ENCODE measurements at places on chromosomes 7 and 10.

DNA sequence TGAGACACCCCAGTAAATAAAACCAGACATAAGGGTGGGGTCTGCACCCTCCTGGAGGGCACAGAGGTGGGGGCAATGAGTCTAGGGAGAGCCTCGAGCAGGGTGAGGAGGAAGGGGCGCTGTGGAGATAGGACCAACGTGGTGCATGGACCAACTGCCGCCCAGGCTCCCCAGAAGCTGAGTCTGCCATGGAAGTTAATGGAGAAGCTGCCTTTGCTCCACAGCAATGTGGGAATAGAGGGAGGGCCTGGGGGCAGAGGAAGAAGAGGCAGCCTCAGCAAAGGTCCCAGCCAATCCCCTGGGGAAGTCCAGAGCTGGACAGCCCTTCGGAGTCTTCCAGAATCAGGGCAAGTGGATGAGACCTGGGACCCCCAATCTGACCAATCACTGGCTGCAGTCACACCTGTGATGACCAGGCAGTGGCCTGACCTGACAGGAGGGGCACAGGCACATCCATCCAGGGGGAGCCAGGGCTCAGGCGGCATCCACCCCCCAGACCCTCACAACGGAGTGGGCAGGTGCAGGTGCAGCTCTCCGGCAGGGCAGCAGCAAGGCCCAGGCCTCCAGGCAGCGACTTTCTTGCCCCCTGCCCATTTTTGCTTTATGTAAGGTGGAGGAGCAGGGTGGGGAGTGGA lies 242.2 kb upstream of the PPP2R2D start:
- no peak for DNase-seq

DNA sequence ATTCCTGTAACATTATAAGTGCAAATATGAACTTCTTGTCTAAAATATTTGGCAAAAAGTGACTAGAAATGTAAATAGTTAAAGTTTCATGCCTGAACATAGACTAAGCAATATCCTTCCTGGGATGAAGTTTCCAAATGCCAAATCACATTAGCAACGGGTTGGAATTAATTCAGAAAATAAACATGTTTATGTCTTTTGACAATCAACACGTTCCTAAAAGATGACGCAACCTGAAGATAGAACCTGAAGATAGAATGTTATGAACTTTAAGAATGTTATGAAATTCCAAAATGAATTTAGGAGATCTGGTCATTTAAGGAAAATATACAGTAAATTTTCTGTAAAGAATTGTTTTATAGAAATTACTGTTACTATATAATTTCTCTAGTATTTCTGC lies 9.2 kb downstream of the LAMB4 start:
- DNase-seq = no peak

DNA sequence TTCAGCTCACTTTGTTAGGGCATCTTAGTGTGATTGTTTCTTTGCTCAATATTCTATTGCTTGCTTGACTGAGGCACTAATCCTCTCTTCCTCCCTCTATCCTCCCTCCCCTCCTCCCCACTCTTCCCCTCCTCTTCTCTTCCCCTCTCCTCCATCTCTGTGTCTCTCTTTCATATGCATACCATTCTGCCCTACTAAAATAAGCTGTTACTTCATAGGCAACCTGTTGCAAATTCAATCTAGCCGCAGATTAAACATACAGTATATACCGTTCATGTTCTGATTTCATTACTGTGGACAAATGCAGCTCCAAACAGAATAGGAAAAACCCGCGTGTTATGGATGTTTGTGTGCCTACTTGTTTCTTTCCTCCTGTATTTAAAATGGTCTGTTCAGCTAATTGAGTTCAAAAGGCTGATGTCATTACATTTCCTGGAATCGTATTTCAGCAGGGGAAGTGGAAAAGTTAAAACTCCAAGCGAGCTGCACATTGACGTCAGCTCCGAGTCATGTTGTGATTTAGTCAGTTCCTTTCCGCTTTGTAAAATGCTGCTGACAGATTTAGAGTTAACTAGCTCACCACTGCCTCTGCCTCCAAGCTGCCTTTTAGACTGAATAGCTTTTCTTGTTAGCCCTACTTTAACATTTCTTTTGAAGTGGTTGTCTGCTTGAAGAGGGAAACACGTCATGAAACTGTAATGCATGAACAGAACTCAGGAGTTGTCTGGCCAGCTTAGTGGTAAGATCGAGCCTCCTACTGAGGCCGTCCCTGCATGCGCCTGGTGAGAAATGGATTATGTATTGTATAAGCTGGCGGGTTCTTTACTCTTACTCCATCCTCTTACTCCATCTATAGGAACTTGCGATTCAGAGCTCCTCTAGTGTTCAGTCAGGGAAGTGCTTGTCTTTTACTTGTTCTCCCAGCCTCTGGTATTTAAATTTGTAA lies 69.0 kb downstream of the CREM start:
- peak; percentile 83 for DNase-seq

DNA sequence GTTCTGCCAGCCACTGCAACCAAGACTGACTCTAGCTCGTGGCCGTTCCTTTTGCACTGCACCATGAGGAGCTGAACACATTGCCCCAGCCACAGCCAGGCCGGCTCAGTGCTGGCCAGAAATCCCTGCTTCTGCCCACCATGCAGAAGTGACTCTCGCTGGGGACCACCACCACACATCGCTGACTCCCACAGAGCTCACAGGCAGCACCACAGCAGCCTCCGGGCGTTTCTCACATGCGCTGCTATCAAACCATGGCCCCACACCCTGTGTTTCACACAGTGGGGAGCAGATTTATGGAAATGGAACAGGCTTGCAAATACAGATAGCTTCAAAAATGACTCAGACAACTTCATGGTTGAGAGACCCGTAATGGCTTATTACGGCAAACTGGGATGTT lies 15.4 kb upstream of the SDK1 start:
- DNase-seq = no peak

DNA sequence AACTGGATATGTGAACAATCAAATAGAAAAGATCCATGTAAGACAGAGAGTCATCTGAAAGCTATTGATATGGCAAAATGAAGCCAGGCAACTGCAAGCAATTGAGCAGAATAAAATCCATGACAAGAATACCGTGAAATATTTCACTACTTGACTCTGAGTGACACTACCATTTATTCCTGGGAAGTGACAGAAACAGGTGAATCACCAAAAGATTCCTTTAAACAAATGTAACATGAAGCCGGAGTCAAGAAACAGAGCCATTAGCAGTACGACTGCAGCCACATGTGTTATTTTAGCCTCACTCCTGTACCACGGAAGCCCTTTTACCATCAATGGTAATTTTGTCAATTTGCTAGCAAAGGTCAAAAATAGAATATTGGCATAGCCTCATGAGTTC lies 197.7 kb upstream of the POT1 start:
- no peak for DNase-seq

- no peak for DNase-seq
Measured at GRCh38 chr7:21024485-21024867, 237.8 kb upstream of the SP8 start.

- DNase-seq = no peak
Measured at GRCh38 chr7:106915873-106916272, 50.8 kb downstream of the PIK3CG start.

- DNase-seq = no peak
Measured at GRCh38 chr10:131575877-131576276, 264.4 kb upstream of the TCERG1L start.

DNA sequence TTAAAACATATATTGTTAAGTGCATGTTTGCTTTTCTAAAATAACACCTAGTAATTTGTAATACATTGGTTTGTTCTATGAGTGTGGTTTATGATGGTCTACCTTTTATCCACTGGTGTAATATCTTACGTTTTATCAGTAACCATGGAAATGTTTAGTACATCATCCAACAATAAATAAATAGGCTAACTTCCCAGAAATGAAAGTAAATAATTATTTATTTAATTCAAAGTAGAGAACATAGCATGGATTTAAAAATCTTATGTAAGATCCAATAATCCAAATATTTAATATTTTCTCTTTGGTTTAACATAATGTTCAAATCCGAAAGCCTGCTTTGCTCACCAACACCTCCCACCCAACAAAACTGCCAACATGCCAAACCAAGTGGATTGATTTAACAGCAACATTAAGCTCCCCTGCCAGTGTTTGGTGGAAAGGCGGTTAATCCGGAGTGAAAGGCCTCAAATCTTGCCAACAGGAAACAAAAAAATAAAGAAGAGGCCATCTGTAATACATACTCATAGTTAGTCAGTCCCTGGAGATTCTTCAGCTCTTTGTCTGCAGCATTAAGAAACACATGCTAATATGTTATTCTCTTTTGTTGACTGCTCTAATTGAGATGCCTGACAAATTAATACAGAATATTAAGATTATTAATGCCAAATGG lies 897.8 kb downstream of the CNTNAP2 start:
- no peak for DNase-seq

DNA sequence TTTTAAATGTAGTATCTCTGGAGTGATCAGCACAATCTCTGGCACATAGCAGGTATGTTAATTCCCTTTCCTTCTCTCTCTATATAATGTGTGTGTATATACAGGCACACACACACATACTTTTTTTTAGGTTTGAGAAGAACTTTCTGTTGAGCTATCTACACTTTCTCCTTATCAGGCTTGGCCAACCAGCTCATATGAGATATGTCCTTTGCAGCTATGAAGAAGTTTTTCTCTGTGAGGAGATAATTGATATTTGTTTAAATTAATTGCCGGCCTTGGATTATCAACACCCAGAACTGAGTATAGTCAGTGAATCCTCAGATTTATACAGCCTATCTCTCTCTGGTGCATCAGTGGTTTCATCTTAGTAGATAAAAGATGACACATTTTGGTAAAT lies 2.3 kb upstream of the MCU start:
- DNase-seq = no peak

- peak; percentile 100 for DNase-seq
Measured at GRCh38 chr10:46523119-46523961, 33.1 kb downstream of the GPRIN2 start.

DNA sequence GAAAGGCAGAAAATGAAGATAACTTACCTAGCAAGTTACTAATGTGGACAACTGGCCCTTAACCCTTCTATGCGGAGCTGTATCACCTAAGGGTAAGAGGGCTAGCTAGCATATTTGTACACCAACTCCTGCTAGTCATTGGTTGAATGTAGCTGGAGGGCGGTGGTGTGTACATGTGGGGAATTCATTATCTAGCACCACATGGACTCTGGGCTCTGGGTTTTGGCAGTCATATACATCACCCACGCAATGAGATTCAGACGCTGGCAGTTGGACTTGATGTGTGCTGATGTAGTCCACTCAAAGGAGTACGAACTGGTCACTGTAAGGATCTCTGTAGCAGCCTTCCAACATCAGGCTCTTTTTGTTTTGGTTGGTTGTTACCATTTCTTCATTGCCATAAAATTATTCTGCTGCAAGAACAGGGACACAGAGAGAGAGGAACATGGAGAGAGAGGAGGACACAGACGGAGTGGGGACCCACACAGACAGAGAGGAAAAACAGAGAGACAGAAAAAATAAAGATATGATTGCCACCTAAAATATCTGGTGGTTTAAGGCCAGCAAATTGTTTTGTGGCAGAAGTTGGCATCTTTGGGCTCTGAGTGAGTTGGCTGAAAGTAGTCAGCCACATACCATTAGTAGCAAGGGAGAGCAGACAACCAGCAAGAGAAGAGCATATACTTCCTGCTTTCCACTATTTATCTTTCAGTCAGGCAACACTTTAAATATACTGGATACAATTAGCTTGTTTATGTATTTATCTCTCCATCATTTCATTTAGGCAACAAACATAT lies 76.7 kb upstream of the MTPN start:
- no peak for DNase-seq

DNA sequence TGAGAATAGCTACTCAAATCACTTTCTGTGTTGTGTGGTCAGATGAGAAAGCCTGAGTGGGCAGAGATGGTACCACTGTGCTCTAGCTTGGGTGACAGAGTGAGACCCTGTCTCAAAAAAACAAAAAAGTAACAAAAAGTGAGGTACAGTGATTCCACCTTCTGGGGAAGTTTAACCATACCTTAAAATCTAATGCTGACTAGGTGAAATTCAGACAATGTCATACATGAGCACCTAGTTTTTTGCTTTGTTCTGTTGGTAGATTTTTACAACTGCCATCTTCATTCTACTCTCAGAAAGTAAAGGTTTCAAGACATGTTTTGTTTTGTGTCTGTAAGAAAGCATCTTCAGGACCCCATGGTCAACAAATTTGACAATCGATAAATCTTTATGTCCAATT lies 144.2 kb downstream of the ARHGAP21 start:
- DNase-seq = no peak

DNA sequence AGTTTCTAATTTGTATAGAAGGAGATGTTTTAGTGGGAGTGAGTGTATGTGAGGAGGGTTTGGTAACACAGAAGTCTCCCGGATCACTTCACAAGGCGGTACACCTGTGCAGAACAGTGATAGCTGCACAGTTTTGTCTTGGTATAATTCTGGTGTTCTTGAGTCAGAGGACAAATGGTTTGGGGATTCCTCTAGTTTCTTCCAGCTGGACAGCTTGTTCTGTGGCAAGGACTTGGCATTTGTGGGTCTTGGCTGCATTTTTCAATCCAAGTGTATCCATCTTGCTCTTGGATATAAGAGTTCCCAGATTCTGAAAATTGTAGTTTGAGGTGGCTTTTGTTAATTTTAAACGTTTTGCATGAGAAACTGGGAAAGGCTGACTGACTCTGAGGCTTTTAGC lies 135.7 kb downstream of the AHR start:
- no peak for DNase-seq

- no peak for DNase-seq
Measured at GRCh38 chr10:102405108-102405571, 9.6 kb downstream of the NFKB2 start.

- DNase-seq = no peak
Measured at GRCh38 chr10:79025199-79025832, 43.5 kb upstream of the ZMIZ1 start.

- no peak for DNase-seq
Measured at GRCh38 chr10:133124357-133125211, 35.4 kb upstream of the KNDC1 start.

- peak; percentile 50 for DNase-seq
Measured at GRCh38 chr7:116687801-116688201, 15.8 kb downstream of the MET start.

GRCh38 chr10:62396864-62397263 lies 22.7 kb downstream of the ZNF365 start:
- no peak for DNase-seq

DNA sequence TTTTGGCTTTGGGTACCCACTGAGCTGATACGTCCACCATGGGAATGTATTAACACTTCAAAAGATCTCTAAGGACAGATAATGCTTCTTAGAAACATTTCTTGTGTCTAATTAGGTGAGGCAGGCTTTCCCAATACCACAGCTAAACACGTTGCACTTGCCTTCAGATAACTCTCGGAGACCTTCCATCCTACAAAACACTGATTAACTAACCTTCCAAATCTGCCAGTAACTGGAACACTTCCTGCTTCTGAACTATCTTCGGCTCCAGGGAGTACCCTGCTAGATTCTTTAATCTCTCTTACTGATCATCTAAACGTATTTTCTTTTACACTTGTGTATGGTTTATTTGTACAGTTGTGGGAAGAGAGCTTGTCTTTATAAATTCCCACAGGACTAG lies 1.1 kb upstream of the WNT16 start:
- no peak for DNase-seq

GRCh38 chr7:6186577-6186976 lies 85.8 kb downstream of the CYTH3 start:
- no peak for DNase-seq
